ENCODE measurements at places on chromosomes 1 and 21.

GRCh38 chr1:24493785-24494184 is 8.9 kb upstream of the RCAN3 start:
- DNase-seq: no peak

- DNase-seq: no peak
Observed at GRCh38 chr1:246569248-246570238, 3.3 kb downstream of the CNST start.

DNA sequence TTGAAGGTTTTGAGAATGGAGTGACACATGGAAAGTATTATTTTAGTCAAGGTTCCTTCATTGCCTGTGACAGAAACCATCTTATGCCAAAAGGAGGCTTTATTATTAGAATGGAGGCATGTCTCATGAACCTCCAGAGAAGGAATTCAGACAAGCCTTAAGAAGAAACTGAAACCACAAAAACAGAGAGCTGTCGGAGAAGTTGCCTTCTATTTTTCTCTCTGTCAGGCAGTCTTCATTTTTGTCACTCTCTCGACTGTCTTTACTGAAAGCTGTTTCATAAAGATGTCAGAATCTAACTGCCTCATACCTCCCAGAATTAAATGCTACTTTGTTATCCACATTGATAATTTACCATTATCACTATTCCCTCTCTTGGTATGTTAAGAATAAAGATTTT is 434.7 kb upstream of the ADGRL4 start:
- DNase-seq: no peak

DNA sequence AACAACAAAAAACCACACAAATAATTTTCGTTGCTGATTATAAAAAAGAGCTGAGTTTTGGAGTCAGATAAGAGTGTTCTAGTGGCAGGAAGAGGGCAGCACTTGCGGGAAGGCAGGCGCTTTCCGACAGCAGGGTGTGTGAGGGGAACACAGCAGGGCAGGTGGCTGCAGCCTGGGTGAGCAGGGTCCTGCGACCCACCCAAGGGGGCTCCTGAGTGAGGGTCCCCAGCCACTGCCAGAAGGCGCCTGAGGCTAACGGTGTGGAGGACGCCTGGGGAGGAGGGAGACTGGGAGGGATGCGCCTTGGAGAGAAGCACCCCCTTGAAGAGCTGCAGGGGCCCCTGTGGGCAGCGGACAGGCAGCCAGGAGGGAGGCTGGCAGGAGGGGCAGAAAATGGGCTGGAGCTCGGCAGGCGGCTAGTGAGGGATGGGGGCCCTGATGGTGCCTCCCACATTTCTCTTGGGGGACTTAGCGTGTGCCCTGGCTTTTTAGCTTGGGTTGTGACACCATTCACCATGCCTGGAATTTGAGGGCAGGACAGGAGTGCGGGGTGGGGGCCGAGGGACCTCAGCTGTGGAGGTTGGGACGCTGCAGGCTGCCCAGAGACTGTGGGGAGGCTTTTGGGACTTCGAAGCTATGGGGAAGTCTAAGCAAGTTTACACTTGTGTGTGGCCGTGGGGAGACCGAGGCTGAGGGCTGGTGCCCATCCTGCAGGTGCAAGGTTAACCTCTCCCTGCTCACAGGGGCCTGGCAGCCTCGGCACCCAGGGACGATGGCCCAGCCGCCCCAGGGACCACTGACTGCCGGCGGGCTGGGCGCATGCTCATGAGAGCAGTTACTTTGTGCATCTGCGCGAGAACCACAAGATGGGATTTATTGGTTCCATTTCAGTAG is 111.4 kb downstream of the SIK1 start:
- no peak for DNase-seq

DNA sequence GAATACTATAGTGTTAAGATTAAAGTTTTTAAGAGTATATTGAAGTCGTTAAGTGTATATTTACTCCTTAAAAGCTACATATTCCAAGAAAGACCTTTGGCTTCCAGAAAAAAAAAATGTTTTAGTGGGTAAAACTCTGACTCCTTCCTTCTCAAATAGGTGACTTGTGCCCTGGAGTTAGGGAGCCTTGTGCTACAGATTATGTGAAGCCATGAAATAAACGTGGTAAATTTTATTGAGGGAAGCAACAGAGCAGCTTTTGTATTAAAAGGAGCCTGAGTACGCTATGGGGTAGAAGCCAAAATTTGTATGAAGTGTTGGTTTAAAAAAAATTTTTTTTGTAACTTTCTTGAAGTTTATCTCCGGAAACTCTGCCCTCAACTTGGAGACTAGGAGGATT is 994 bp downstream of the RO60 start:
- no peak for DNase-seq
